ENCODE measurements at places on chromosomes 11 and 22. TPM values are rescaled to one million over a fixed set of nuclear protein-coding genes. Genes with fewer than 3 reads are reported as not detected.

Gene NR1H3
- 22.3 TPM for total RNA-seq

Gene WBP2NL
- 0.24 TPM for total RNA-seq

Gene KDM4D
- 0.54 TPM for total RNA-seq

GRCh38 chr11:32894149-32894827 is 1.7 kb downstream of the QSER1 start:
- no peak for DNase-seq

GRCh38 chr11:103735497-103736032 is 300.9 kb upstream of the DDI1 start:
- DNase-seq = no peak

GRCh38 chr11:3135481-3136440 is 29.3 kb downstream of the OSBPL5 start:
- peak; percentile 57 for DNase-seq

DNA sequence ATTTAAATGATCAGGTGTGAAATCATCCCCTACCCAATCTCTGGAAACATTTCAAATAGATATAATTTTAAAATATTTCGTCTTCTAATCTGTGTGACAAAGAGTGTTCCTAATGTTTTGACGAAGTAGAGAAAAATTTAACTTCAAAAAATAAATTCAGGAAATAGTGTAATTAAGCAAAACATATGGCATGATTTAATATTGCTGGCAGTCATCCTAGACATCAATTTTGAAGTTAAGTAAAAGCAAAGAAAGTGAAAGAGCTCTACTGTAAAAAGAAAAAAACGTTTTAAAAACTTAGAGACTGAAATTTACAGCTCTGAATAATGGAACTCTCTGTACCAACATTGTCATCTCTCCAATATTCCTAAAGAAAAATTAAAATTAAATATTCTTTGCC is 1062.3 kb downstream of the LRRC4C start:
- no peak for DNase-seq

GRCh38 chr11:103849366-103849765 is 187.1 kb upstream of the DDI1 start:
- DNase-seq = no peak

All from Right ventricle myocardium inferior (tissue), 1 donor.